ENCODE measurements at places on chromosomes 13 and 19.

- DNase-seq: peak; percentile 16
These were observed 6.1 kb upstream of the KANK2 start for GRCh38 chr19:11203194-11204075.

DNA sequence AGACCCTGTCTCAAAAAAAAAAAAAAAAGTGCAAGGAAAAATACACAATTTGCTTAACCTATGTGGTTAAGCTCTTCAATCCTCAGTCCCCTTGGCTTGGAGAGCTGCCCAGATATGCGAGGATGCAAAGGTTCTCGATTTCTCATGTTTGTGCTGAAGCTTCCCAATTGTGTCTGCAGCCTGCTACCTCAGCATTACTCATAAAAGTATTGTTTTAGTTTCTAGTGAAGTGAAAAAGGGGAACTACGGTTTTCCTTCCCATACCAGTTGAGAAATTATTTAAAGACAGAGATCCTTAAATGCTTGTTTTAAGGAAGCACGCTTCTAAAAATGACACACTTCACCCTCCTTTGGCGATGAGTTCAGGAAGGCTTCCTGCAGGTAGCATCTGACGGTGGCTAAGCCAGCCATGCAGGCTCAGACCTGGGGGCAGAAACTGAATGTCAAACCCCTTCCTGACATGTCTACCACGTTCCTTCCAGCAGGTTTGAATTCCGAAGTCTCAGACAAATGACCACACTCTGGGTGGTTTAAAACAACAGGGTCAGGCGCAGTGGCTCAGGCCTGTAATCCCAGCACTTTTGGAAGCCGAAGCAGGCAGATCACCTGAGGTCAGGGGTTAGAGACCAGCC lies 47.9 kb downstream of the RUBCNL start:
- no peak for DNase-seq

DNA sequence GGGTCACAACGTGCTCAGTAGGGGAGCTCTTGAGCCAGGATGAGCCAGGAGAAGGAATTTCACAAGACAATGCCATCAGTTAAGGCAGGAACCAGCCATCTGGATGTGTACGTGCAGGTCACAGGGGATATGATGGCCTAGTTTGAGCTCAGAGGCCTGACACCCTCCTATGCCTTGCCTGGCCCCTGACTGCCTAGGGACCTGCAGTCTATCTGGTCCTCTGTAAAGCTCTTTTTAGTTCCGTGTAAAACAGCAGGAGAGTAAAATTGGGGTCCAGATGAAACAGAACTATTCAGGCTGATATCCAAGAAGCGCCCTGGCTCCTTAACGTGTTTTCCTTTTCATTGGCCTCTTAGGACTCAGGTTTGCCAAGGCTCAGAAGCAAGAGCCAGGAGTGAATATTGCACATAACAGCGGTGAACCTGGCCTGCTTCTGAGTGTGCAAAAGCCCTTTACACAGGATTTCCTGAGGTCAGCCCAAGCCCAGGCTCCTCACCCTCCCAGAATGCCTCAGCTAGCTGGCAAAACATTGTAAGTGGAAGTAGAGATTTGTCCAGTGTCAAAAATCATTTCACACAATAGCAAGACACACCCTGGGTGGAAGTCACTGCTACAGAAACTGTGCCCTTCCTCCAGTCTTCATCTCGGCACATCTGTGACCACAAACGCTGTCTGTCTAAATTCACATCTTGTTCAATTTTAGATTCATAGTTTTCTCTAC lies 777.2 kb downstream of the UQCRFS1 start:
- no peak for DNase-seq

DNA sequence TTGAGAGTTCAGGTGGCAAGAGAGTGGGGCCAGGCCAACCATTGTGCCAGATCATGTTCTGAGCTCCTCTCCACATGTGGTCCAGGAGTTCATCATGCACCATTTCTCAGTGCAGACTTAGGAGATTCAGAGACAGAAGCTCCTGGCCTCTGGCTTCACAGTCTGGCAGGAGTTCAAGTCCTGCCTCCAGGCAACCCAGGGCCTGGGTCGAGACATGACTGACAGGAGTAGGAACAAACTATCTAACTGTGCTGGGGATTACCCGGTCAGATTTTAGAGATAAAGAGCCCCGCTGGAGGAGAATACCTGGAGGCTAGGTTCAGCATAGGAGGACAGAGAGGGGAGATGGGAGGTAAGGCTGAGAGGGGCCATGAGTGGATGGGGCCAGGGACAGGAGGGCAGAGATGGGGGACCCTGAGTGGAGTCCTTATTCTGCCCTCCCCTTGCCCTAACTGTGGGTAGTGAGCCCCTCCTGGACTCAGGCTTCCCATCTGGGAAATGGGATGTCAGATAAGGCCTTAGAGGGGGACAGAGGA lies 906 bp upstream of the CYP4F11 start:
- no peak for DNase-seq

GRCh38 chr13:24212674-24213073 lies 52.2 kb downstream of the SPATA13 start:
- DNase-seq: no peak

DNA sequence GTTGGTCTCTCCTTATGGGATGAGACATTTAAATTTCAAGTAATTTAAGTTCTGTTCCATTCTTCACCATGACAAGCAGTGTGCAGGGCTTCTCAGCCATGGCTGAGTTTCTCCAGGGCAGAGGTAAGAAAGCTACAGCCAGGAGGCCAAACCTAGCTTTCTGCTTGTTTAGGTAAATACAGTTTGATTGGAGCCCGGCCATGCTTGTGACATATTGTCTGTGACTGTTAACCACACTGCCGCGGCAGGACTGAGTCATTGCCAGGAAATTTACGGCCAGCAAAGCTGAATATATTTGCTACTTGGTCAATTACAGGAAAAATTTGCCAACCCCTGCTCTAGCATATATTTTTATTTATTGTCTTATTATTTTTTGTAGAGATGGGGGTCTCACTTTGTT lies 10.7 kb downstream of the NLRP8 start:
- no peak for DNase-seq

DNA sequence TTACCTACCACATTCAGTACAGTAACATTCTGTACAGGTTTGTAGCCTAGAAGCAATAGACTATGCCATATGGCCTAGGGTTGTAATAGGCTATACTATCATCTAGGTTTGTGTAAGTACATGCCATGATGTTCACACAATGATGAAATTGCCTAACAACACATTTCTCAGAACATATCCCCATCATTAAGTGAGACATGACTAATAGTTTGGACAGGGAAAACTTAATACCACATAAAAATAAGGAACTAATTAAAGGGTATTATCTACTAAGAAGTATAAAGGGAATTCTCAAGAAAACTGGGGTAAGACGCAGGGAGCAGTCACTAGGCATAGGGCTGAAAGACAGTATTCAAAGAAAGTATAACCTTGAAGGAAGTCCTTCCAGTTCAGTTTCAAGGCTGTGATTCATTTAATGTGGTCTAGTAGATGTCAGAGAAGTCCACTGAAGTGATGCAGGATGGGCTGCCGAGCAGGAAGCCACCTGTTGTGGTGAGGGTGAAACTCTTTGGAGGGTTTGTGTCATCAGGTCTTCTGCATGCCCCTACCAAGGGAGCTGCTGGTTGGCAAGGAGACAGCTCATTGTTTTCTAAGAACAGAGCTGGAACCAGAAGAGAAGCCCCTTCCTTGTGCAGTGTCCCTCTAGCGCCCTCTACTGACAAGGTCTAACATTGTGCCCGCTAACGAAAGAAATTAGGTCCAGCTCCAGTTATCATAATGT lies 122.9 kb downstream of the OLFM4 start:
- DNase-seq: no peak

DNA sequence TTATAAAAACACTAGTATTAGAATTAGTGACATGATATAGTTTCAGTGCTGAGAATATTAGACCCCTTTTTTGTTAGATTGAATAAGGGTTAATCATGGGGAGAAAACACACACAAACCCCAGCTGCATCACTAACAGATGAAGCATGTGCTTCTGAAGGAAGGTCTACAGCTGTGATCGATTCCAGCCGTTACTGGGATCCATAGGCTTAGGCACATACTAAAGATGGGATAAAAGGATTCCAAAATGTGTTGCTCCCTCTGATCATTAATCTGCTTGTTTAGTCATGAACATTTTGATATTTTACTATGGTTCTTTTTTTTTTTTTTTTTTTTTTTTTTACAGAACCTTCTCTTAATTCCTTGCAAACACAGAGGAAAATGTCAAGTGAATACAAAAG lies 1591.3 kb downstream of the EFNB2 start:
- no peak for DNase-seq

- no peak for DNase-seq
These were observed 77.9 kb upstream of the KL start for GRCh38 chr13:32938314-32938713.

GRCh38 chr13:112773601-112774447 lies 84.0 kb downstream of the ATP11A start:
- no peak for DNase-seq

GRCh38 chr19:57008432-57008831 lies 111.4 kb upstream of the USP29 start:
- DNase-seq: no peak

GRCh38 chr19:1503925-1504773 lies 8.7 kb downstream of the ADAMTSL5 start:
- DNase-seq: no peak

- DNase-seq: no peak
These were observed 15.5 kb downstream of the NFIC start for GRCh38 chr19:3381701-3382372.

- DNase-seq: no peak
These were observed at the start of gene S1PR5 for GRCh38 chr19:10517361-10517759. Gene S1PR5, minus strand, starts transcription at chr19:10517447. Its CDS starts 2,436 bp downstream, at chr19:10515011.

DNA sequence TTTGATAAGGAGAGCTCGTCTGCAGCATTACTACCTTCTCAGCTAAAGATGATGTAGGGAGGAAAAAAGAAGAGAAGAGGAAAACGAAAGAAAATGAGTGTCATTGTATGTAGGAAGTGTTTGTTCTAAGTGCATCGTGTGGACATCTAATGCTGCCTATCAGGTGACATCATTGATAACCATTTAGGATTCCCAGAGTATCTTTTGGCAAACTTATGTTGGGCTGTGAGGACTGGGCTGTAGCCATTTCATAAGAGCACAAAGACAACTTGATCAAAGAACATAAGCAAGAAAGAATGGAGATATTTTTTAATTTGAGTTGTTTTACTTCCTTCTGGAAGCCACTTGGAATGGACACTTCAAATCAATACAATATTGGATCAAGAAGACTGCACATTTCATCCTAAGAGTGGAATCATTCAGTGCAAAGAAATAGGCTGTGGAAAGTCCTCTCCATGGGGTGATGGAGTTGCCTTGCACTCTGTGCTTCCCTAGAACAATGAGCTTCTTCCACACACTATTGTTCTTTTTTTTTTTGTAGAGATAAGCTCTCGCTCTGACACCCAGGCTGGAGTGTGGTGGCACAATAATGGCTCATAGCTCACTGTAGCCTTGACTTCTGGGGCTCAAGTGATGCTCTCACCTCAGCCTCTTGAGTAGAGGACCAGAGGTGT lies 52.4 kb upstream of the UBL3 start:
- DNase-seq: no peak

GRCh38 chr13:106710266-106710665 lies 142.3 kb upstream of the ARGLU1 start:
- DNase-seq: no peak

DNA sequence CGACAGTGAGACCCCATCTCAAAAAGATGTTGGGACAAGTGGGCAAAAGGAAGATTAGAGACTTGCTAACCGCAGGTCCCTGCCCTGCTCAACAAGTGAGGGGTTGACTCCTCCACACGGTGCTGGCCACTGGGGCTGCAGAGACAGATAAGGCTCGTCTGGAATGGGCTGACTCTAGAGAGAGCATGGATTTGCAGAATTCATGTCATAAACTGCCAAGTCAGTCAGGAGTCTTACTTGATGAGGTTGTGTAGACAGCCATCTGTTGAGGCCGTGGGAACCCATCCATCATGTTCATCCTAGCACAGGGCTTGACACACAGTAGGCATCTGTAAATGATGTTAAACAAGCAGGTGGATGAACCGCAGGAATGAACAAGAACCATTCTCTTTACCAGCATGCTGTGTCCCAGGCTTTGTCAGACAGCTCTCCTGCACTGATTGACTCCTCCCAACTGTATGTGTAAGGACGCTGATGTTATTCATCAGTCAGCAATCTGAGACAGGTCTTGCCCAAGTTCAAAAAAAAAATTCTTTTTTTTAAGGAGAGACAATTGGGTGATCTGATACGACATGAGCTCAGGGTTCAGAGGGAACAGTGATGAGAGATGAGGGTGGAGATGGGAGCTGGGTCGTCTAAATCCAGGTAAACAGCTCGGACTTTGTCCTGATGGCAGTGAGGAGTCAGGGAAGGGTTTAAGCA lies 8.8 kb downstream of the PAF1 start:
- DNase-seq: no peak

DNA sequence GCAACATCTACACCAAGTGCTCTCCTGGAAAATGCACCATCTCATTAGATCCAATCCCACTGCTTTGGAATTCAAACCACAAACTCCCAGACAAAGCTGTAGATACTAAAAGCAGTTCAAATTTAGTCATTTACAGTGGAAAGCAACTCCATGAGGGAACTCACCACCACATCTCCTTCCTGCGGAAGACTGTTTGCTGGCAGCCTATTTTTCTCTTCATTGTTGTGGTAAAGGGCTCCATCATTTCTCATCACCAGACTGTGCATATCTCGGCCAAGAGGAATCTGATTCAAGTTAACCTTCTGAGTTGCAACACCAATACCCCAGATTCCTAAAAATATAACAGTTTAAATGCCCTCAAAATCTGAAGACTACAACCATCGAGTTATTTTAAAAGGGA lies 8.4 kb downstream of the SPRYD7 start:
- DNase-seq: no peak

GRCh38 chr19:1847684-1848398 lies 442 bp downstream of the REXO1 start:
- no peak for DNase-seq

DNA sequence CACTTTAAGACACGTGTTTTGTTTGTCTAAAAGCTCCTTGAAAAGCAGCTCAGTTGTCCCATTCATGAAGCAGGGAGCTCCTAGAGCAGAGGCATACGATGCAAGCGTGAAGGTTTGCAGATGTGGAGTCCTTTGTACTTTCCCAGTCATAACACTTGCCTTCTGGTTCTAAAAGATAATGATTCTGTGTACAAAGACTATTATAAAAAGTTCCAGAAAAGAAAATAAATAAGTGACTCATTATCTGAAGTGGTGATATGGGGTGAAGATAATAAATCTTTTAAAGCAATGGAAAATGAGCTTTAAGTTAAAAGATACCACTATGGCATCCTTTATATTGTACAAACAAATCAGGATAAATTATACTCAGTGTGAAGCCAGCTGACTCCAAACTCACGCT lies 569.9 kb downstream of the MYO16 start:
- no peak for DNase-seq

GRCh38 chr13:52892925-52893324 lies 44.5 kb upstream of the PCDH8 start:
- DNase-seq: no peak

DNA sequence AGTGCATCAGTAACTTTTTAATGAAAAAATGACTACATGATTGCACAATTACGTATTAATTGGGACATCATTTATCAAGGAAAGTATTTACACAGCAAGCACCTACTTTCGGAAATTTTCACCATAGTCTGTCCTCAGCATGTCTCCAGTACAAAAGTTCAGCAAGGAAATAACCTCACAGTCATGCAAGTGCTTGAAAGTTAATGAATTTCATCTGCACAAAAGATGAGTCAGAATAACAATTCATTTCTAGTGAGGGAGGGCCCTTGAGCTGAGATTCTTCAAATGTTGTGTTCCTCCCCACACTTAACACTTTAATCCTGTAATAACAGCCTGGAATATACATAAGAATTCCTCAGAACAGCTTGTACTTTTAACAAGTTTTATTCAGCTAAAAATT lies 49.0 kb upstream of the OXGR1 start:
- DNase-seq: no peak

GRCh38 chr13:72463561-72463960 lies 263.9 kb downstream of the MZT1 start:
- DNase-seq: no peak

GRCh38 chr19:36460046-36460445 lies 29.3 kb downstream of the ZNF566 start:
- no peak for DNase-seq

All from stimulated activated CD8-positive, alpha-beta memory T cell treated with anti-CD3 and anti-CD28 coated beads, Interleukin-7, amount 100 ng/mL, for 1 hour (primary cell).